ENCODE measurements at places on chromosomes 12 and 14. TPM values are rescaled to one million over a fixed set of nuclear protein-coding genes. Genes with fewer than 3 reads are reported as not detected.

The SLC38A2 gene
- total RNA-seq: 186 TPM

The PMEL gene
- total RNA-seq: 0.69 TPM

The RCOR1 gene
- total RNA-seq: 28.1 TPM

The EFS gene
- not detected for total RNA-seq

The TAS2R42 gene
- total RNA-seq: not detected

The ADAMTS20 gene
- total RNA-seq: not detected

The CISTR gene
- total RNA-seq: not detected

DNA sequence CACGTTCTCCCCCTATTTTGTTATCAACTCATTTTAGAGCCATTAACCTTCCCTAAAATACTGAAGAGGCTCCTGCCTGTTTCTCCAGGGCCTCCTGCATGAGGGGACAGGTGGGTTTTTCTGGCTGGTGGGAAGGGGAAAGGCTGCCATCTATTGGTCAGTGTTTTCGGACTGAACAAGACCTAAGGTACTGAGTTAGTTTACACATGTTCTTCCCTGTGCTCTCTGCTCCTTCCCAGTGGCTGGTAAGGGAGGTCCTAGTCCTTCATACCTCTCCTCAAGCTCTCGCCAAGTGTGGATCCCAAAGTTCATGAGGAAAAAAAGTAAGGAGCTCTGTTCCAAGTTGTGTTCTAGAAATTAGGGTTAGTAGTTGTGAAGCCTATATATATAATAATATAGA is 357.5 kb downstream of the FSCB start:
- DNase-seq: no peak
- no peak overlapping the region for H3K27ac ChIP-seq
- H3K4me1 ChIP-seq: no peaks in the 10 kb centered on the region
- H3K4me3 ChIP-seq: no peak overlapping the region

DNA sequence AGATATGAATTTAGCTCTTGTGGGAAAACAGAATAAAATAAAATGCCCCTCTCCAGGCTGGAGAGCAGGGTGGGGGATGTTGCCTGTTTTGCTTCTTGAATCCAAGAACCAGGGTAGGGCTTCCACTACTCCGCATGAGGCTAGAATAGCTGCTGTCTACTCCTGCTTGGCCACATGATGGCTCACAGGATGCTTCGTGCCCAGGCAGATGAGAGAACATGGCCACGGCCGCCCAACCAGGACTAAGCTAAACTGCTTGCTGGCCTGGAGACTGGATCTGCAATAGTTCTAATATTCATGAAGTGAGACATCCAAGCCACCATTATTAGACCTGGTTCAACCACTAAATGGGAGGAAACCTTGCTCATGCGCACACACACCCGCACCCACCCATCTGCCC is 122.2 kb upstream of the METAP2 start:
- no peak for DNase-seq
- no peaks in the 10 kb centered on the region for H3K36me3 ChIP-seq
- H3K27ac ChIP-seq: no peak overlapping the region
- H3K4me3 ChIP-seq: no peak overlapping the region

DNA sequence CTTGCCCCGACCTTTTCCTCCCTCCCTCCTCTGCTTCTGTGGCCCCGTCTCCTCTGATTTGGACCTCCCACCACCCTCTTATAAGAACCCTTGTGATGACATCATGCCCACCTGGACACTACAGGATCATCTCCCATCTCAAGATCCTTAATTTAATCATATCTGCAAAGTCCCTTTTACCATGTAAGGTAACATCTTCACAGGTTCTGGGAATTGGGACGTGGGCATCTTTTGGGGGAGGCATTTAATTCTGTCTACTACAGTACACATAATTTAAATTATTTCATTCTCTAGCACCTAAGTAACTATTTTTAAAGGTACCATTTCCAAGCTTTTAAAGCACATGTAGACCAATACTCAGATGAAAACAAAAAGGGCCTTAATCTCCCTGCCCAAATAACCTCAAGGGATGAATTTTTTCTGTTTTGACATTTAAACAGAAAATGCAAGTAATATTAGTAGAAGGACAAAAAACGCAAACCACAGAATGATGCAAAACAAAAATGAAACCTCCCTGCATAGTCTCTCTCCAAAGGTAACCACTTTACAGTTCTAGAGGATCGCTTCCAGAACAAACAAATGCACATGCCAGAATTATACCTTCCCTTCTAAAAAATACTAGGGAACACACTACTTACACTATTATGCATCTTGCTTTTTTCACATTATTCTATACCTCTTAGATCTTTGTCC is 222.1 kb downstream of the AACS start:
- no peak overlapping the region for H3K4me3 ChIP-seq
- no peak for DNase-seq
- no peaks in the 10 kb centered on the region for H3K4me1 ChIP-seq
- H3K36me3 ChIP-seq: no peaks in the 10 kb centered on the region
- no peak overlapping the region for H3K27ac ChIP-seq

- H3K4me3 ChIP-seq: no peak overlapping the region
- no peaks in the 10 kb centered on the region for H3K4me1 ChIP-seq
- H3K36me3 ChIP-seq: no peaks in the 10 kb centered on the region
- no peak for DNase-seq
Measured at GRCh38 chr12:3152011-3152511, 74.9 kb downstream of the TSPAN9 start.

- H3K36me3 ChIP-seq: peaks cover 3% of the 10 kb centered on the region
- no peaks in the 10 kb centered on the region for H3K4me1 ChIP-seq
- DNase-seq: no peak
- no peak overlapping the region for H3K27ac ChIP-seq
- H3K27me3 ChIP-seq: no peaks in the 10 kb centered on the region
Measured at GRCh38 chr12:22275843-22276242, 58.7 kb downstream of the ST8SIA1 start.

DNA sequence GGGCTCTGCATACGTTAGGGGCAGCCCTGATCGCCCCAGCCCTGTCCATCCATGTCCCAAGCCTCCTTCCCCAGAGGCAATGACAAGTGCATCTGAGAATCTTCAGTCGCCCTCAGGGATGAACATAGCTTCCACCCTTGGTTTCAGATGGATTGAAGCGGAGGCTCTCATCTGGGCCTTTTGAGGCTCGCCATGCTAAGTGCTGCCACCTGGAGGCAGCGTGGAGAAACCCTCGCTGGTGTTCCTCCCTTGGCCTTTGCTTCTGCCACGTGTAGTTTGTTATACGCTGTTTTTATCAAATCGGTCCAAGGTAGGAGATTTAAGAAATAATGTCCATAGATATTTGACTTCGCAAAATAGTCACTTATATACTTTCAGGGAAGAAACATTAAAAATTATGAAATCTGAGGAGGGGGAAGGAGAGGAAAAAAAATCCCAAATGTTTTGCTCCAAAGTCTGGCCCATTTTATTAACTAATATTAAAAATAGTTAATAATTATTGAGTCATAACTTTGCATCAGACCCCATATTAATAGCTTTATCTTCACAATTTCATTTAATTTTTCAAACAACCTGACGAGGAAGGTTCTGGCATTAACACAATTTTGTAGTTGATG is 28.8 kb upstream of the LRRC10 start:
- no peaks in the 10 kb centered on the region for H3K4me1 ChIP-seq
- no peaks in the 10 kb centered on the region for H3K36me3 ChIP-seq
- no peak overlapping the region for H3K27ac ChIP-seq
- peak; percentile 46 for DNase-seq
- no peaks in the 10 kb centered on the region for H3K27me3 ChIP-seq

DNA sequence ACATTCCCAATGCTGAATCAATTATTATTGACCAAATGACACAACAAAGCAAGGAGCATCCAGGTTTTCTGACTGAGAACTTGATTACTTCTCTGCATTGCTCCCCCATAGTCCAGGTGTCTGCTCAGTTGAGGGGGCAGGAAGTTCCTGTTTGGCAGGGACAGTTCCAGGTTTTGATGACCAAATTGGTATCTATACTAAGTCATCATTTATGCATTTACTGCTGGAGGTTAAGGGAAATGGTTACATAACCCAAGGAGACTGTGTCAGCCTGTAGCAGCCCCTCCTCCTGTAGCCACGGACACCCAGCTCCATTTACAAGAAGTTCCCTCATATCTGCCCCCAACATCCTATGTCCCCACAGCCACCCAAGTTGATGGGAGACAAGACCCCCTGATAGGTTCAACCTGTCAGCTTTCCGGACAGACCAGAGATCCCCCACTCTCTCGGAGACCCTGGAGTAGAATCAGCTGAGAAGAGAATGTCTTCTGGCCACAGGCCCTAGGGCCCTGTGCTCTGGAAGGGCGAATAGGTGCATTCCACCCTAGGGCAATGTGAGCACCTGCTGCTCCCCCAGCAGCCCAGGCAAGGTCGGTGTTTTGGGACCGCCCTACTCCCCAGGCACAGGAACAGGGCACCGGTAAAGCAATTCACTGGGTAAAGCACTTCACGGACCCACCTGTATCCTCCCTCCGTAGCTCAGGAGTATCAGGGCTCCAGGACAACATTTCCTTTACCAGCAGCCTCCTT is 23.6 kb downstream of the IRF2BPL start:
- no peak for DNase-seq
- no peaks in the 10 kb centered on the region for H3K27me3 ChIP-seq
- H3K27ac ChIP-seq: no peak overlapping the region
- H3K4me3 ChIP-seq: no peak overlapping the region
